ENCODE measurements at places on chromosomes 13 and 19. TPM values are rescaled to one million over a fixed set of nuclear protein-coding genes. Genes with fewer than 3 reads are reported as not detected.
A peak's percentile ranks its signal among the peaks of the same experiment; 100 is the strongest.

The KCNC3 gene
- polyA plus RNA-seq = 0.08 TPM

The SERTM1 gene
- polyA plus RNA-seq = not detected

The BST2 gene
- 8.4 TPM for polyA plus RNA-seq

The ZNF177 gene
- polyA plus RNA-seq = 2.2 TPM

The ZNF728 gene
- polyA plus RNA-seq = not detected

The TNNT1 gene
- 89.7 TPM for polyA plus RNA-seq

The PRKACA gene
- polyA plus RNA-seq = 10.1 TPM

The RXFP2 gene
- polyA plus RNA-seq = not detected

The THSD8 gene
- 0.41 TPM for polyA plus RNA-seq

- H3K4me3 ChIP-seq = no peak overlapping the region
- H3K4me1 ChIP-seq = peaks cover 18% of the 10 kb centered on the region
- H3K36me3 ChIP-seq = no peaks in the 10 kb centered on the region
Observed at GRCh38 chr19:45470762-45471081, 2.9 kb downstream of the FOSB start.

GRCh38 chr19:6577476-6578125 lies 13.3 kb downstream of the CD70 start:
- peak; percentile 66 for DNase-seq
- H3K4me3 ChIP-seq = no peak overlapping the region
- H3K36me3 ChIP-seq = no peaks in the 10 kb centered on the region
- no peak overlapping the region for H3K27ac ChIP-seq

DNA sequence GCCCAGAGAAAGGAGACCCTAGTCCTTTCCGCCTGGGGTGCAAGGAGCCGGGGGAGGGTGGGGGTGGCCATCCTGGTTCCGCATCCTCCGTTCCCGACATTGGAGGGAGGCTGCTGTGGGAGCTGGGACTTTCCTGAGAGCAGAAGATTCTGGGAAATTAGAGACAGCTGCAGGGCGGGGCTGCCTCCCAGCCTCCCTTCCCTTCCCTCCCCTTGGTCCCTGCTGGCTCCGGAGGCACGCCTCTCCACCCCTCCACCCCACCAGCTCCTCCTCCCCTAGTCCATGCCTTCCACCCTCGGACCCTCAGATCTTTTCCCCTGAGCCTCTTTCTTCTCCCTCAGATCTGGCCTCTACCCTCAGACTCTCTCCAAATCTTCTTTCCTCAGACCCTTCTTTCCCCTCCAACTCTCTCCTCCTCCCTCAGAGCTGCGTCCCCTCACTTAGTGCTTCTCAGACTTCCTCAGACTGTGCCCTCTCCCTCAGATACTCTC lies 3.1 kb upstream of the BCL3 start:
- H3K27me3 ChIP-seq = no peaks in the 10 kb centered on the region
- no peak for DNase-seq
- peaks cover 45% of the 10 kb centered on the region for H3K4me1 ChIP-seq
- peaks cover 2% of the 10 kb centered on the region for H3K36me3 ChIP-seq

DNA sequence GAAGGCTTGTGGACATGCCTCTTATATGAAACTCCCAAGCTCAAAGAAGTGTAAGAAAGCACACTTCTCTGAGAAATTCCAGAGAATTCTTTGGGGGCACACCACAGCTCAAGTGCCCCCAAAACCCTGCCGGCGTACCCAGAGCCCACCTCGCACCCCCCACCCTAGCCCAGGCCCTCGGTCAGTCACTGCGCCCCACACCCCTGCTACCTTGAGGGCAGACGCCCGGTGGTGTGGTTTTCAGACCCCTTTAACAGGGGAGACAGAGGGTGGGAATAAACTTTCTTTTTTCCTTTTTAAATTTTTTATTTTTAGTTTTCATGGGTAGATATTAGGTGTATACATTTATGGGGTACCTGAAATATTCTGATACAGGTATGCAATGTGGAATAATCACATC lies 29.5 kb downstream of the PEPD start:
- no peak overlapping the region for H3K4me3 ChIP-seq
- no peak for DNase-seq
- H3K36me3 ChIP-seq = no peaks in the 10 kb centered on the region
- no peak overlapping the region for H3K27ac ChIP-seq
- no peaks in the 10 kb centered on the region for H3K4me1 ChIP-seq

- no peak for DNase-seq
- no peak overlapping the region for H3K27ac ChIP-seq
- H3K4me1 ChIP-seq = peaks cover 33% of the 10 kb centered on the region
- H3K36me3 ChIP-seq = no peaks in the 10 kb centered on the region
- H3K27me3 ChIP-seq = no peaks in the 10 kb centered on the region
Observed at GRCh38 chr13:48153186-48153585, 58.3 kb upstream of the MED4 start.

- no peaks in the 10 kb centered on the region for H3K27me3 ChIP-seq
- H3K36me3 ChIP-seq = no peaks in the 10 kb centered on the region
- DNase-seq = no peak
- no peaks in the 10 kb centered on the region for H3K4me1 ChIP-seq
- no peak overlapping the region for H3K4me3 ChIP-seq
- H3K27ac ChIP-seq = no peak overlapping the region
Observed at GRCh38 chr19:54517483-54517882, 14.9 kb downstream of the LAIR2 start.

DNA sequence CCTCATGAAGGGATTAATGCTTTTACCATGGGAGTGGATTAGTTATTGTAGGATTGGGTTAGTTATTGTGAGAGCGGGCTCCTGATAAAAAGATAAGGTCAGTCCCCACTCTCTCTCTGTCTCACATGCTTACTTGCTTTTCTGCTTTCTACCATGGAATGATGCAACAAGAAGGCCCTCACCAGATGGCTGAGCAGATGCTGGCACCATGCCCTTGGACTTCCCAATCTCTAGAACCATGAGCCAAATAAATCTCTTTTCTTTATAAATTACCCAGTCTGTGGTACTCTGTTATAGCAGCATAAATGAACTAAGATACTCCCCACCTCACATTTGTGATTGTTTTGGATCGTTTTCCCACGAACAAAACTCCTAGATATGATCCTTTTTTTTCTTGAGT lies 353.8 kb downstream of the DNAJC15 start:
- H3K27ac ChIP-seq = no peak overlapping the region
- DNase-seq = no peak

GRCh38 chr13:29411481-29411880 lies 184.0 kb downstream of the SLC7A1 start:
- H3K4me1 ChIP-seq = no peaks in the 10 kb centered on the region
- no peak for DNase-seq
- H3K4me3 ChIP-seq = no peak overlapping the region
- no peaks in the 10 kb centered on the region for H3K36me3 ChIP-seq
- H3K27ac ChIP-seq = no peak overlapping the region
- H3K27me3 ChIP-seq = no peaks in the 10 kb centered on the region

- H3K4me1 ChIP-seq = no peaks in the 10 kb centered on the region
- no peak overlapping the region for H3K27ac ChIP-seq
- no peaks in the 10 kb centered on the region for H3K36me3 ChIP-seq
- DNase-seq = no peak
- H3K4me3 ChIP-seq = no peak overlapping the region
Observed at GRCh38 chr19:16315825-16316505, 8.7 kb upstream of the KLF2 start.

GRCh38 chr19:44570984-44571684 lies 41.7 kb upstream of the CEACAM20 start:
- no peaks in the 10 kb centered on the region for H3K36me3 ChIP-seq
- H3K4me3 ChIP-seq = no peak overlapping the region
- DNase-seq = no peak
- peaks cover 4% of the 10 kb centered on the region for H3K4me1 ChIP-seq
- H3K27me3 ChIP-seq = peaks cover 5% of the 10 kb centered on the region
- H3K27ac ChIP-seq = no peak overlapping the region

- H3K27ac ChIP-seq = no peak overlapping the region
- H3K4me3 ChIP-seq = no peak overlapping the region
- no peak for DNase-seq
- H3K27me3 ChIP-seq = no peaks in the 10 kb centered on the region
- no peaks in the 10 kb centered on the region for H3K4me1 ChIP-seq
Observed at GRCh38 chr13:43030548-43030947, 7.2 kb downstream of the DNAJC15 start.

DNA sequence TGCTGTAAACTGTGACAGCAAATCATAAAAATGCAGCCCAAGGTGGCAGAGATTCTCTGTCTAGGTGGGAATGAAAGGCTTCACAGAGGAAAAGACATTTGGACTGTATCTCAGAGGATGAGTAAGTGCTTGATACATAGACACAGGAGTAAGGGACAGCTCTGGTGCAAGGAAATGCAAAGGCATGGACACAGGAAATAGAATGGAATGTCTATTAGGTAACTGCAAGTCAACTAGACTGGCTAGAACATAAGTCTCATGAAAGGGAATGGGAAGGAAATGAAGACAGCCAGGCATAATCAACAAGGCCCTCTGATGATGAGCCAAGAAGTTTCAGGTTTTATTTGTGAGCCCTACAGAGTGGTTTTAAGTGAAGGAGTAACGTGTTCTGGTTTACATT lies 321.7 kb downstream of the SUCLA2 start:
- H3K36me3 ChIP-seq = no peaks in the 10 kb centered on the region
- no peaks in the 10 kb centered on the region for H3K27me3 ChIP-seq
- H3K4me1 ChIP-seq = no peaks in the 10 kb centered on the region
- no peak for DNase-seq

- DNase-seq = no peak
- H3K36me3 ChIP-seq = peaks cover 8% of the 10 kb centered on the region
- peak overlapping the region; percentile 92 for H3K4me3 ChIP-seq
- H3K27ac ChIP-seq = peak overlapping the region; percentile 56
- H3K27me3 ChIP-seq = no peaks in the 10 kb centered on the region
- peaks cover 23% of the 10 kb centered on the region for H3K4me1 ChIP-seq
Observed at GRCh38 chr13:39603424-39603947, 493 bp upstream of the LHFPL6 start.

All from keratinocyte (primary cell).